NCI-H2081 (cell line): ENCODE measurements at places on chromosomes 1 and 21.

- DNase-seq, result peak; percentile 29
These were observed 153.3 kb downstream of the TOMM20 start for GRCh38 chr1:234975122-234975940.

DNA sequence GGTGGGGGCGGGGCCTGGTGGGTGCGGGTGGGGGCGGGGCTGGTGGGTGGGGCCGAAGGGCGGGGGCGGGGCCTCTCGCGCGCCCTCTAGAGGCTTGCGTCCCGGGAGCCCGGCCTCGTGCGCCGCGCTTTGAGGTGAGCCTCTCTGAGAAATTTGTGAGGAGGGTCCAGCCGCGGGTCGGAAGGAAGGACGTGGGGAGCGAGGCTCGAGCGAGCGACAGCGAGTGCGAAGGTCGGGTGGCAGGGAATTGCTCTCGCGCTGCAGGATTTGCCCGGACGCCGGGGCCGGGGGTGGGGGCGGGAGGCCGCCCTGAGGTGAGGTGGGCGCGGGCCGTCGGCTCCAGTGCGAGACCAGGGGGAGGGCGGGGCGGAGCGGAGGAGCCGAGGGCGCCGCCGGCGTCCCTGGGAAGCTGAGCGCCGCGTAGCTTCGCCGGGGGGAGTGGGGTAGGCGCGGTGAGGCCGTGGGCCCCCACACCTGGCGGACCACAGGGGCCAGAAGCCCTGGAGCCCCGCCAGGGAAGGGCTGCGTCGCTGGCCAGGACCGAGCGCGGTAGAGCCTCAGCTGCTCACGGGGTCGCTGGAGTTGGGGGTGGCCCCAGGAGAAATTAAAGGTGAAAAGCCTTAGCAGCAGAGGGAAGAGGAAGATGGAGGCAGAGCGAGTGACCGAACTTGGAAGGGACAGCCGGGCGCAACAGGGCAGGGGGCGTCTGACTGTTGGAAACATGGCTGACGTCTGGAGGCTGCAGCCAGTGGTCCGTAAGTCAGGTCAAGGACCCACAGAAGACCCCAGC lies 754 bp upstream of the LSS start:
- no peak for DNase-seq

GRCh38 chr1:94063379-94063778 lies 57.6 kb downstream of the ABCA4 start:
- no peak for DNase-seq

GRCh38 chr1:145879775-145880174 lies 5.9 kb downstream of the ANKRD35 start:
- DNase-seq, result peak; percentile 99

DNA sequence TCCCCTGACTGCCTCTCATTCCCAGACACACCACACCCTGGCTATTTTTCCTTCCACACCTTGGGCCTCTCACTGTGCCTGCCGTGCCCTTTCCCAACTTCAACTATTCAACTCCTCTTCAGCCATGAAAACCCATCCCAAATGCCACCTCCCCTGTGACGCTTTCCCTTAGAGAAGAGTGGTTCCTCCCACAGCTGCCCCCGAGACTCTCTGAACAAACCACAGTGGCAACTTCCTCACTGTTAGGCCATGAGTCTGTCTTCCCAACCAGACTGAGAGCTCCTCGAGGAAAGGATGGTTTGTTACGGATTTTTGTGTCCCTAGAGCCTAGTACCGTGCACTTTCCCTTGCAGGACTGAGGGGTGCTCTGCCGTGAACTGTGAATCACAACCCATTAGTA lies 59.2 kb downstream of the LRRN2 start:
- DNase-seq, result no peak

DNA sequence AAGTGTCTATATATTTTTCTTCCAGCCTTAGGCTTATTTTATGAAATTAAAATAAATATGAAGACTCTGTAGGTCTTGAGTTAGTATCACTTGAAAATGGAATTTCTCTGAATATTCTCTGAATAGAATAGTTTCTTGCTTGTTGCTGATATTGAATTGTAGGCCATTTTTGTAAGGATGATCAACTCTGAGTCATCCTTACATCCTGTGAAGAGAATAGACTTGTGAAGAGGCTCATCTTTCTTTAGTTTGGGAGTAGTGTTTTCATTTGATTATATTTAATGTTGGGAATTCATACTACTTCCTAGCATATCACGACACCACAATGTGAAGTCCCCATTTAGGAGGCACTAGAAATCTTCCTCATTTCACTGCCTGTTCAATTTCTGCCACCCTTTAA lies 27.5 kb upstream of the CD1D start:
- no peak for DNase-seq

- no peak for DNase-seq
These were observed 27.2 kb upstream of the SHISA4 start for GRCh38 chr1:201861448-201861847.

DNA sequence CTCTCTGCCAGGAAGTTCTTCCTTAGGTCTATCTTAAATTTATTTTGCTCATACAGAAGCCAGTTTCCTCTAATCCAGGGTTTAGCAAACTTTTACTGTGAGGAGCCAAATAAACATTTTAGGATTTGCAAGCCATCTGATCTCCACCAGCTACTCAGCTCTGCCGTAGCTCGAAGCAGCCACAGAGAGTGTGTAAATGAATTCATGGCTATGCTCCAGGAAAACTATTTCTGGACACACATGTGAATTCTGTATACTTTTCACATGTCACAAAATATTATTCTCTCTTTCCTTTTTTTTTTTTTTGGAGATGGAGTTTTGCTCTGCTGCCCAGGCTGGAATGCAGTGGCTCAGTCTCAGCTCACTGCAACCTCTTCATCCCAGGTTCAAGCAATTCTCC lies 13.4 kb upstream of the AGTRAP start:
- DNase-seq, result no peak

- no peak for DNase-seq
These were observed 3.5 kb downstream of the SLAMF7 start for GRCh38 chr1:160742428-160743127.

- DNase-seq, result no peak
These were observed 87.0 kb upstream of the BTG3 start for GRCh38 chr21:17699524-17700189.

DNA sequence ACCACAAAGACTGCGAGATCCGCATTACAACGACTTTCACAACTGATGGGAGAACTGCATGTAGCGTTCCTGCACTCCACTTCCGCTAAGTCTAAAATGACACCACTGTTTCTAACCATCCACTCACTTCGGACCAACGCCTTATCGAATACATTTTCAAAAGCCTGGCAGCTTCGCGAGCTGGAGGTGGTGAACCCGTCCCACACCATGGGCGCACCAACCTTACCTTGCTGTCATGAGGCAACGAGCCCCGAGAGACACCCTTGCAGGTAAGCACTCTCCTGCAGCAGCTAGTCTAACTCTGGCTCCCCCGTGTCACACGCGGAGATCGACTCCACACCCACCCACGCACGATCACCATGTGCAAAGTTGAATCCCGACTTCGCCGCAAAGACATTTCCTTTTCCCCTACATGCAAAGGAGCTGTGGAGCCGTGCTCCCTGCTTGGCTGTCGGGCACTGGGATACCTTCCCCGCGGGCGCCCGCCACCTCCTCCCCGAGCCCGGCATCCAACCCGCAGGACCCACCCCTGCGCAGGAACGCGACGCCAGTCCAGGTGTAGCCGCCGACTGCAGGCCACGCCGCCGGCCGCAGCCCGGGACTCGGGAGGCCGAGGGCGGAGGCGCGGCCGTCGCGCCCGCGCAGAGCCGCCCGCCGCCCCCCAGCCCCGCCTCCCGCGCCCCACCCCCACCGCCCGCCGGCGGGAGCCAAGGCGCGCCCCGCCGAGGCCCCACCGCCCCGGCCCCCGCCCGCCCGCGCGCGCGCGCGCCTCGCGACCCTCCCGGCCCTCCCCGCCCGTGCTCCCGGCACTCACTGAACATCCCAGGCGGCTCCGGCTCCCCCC lies 629 bp downstream of the TAF5L start:
- DNase-seq, result peak; percentile 52

GRCh38 chr1:197677752-197678295 lies 97.5 kb downstream of the DENND1B start:
- DNase-seq, result no peak

GRCh38 chr1:150813028-150813707 lies 5.1 kb upstream of the CTSK start:
- peak; percentile 41 for DNase-seq

- DNase-seq, result no peak
These were observed 40.3 kb downstream of the FH start for GRCh38 chr1:241479294-241479693.

GRCh38 chr1:27418326-27419185 lies 26.1 kb downstream of the GPR3 start:
- DNase-seq, result no peak

DNA sequence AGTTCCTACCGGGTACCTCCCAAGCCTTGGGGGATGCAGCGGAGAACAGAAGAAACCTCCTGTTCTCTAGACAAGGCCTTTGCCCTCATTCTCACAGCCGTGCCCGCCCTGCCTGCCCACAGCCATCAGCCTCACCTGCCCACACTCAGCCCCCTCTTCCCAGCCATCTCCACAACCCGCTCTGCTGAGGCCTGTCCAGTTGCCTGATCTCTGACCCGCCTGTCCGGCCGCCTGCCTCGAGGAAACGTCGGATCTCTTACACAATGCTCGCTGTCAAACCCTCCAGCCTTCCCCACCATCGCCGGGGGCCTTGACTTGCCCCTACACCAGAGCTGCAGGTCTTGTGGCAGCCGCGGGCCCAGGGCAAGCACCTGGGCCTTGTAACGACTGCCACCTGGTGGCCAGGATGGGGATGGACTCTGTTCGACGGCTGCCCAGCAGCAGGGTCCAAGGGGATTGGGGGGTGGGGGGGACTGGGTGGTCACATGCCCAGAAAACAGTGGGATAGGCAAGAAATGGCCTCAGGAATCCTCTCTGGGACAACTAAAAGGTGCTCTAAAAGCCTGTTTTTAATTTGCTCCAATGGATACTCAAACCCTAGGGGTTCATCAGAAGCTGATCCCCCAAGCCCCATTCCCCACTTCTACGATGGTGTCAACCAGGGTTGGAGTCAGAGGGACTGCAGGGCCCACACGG lies 31.0 kb downstream of the SLC45A1 start:
- peak; percentile 64 for DNase-seq

- DNase-seq, result no peak
These were observed 810 bp downstream of the RGS5 start for GRCh38 chr1:163201906-163202305.

DNA sequence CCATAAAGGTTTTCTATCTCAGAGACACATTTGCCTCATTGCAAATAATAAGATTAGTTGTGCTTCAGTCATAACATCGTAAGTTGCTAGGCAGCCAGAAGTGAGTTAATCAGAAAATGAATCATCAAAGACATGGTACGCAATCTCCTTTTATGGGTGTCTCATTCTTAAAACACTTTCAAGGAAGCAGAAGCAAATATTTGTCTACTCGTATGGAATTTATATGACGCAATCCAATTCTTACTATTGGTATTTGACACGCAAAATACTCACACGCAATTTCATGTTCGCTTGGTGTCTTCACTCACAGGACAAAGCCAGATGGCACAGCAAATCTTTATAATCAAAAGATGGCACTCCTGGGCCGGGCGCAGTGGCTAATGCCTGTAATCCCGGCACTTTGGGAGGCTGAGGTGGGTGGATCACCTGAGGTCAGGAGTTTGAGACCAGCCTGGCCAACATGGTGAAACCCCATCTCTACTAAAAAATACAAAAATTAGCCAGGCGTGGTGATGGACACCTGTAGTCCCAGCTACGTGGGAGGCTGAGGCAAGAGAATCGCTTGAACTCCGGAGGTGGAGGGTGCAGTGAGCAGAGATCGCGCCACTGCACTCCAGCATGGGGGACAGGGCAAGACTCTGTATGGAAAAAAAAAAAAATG lies 56.4 kb downstream of the HLCS start:
- DNase-seq, result no peak

DNA sequence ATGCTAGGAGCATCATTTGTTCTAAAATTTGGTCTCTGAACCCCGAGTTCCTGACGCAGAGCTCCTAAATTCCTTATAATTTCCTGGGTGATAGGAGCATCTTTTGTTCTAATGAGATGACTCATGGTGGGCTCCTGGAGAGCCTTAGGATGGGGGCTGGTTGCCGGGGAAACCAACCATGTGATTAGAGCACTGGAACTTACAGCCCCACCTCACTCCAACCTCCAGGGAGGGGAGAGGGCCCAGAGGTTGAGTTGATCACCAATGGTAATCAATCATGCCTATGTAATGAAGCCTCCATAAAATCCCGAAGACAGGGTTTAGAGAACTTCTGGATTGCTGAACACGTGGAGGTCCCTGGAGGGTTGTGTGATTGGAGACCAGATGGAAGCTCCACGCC lies 7.7 kb downstream of the SHISAL2A start:
- DNase-seq, result no peak

- DNase-seq, result no peak
These were observed 70.1 kb downstream of the SSBP3 start for GRCh38 chr1:54336116-54336515.

- no peak for DNase-seq
These were observed 618 bp downstream of the SH3BGR start for GRCh38 chr21:39452207-39452969.

- no peak for DNase-seq
These were observed 71.4 kb downstream of the ZNF281 start for GRCh38 chr1:200338451-200338850.

GRCh38 chr1:221097479-221098281 lies 218.4 kb downstream of the HLX start:
- DNase-seq, result no peak

- no peak for DNase-seq
These were observed 39.9 kb upstream of the INSL5 start for GRCh38 chr1:66840929-66841328.

DNA sequence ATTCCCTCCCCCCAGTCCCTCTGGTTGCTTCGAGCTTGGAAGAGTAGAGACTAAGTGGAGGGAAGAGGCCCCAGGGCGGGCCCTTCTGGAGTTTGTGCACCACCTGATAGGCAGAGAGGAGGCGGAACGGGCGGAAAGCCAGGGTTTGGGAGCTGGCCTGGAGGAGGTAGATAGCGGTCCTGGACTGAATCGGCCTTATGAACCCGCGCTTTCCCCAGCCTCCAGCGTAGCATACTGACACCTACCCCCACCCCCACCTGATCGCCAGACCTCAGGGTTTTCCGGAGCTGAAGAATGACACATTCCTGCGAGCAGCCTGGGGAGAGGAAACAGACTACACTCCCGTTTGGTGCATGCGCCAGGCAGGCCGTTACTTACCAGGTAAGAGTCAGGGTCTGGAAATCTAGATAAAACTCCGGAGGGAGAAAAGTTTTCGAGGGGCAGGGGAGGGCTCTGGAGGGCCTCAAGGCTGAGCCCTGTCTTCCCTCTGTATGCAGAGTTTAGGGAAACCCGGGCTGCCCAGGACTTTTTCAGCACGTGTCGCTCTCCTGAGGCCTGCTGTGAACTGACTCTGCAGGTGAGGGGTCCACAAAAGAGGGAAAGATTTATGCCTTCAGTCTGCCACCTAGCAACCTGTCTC lies 705 bp downstream of the UROD start:
- DNase-seq, result peak; percentile 40

- DNase-seq, result no peak
These were observed 186.4 kb downstream of the ZBTB18 start for GRCh38 chr1:244237445-244237844.

DNA sequence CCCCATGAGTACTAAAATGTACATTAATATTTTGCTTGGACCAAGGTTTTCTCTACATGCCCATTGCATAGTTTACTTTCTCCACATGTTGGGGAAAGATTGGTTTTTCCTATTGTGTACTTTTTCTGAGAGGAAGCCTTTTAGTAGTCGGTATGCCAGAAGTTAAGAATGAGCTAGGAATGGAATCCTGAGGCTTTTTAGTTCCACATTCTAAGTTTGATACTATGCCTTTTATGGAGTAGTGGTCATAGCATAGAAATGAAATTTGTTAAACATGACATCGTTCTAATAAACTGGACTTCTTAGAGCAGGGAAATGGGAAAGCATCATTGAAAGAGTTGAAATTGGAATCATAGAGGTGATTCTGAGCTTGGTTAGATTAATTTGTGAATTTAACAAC lies 64.3 kb downstream of the BCL9 start:
- DNase-seq, result no peak
